ELR (cell line): ENCODE measurements at places on chromosomes 1 and 21.

- peak; percentile 47 for DNase-seq
Measured at GRCh38 chr1:29607236-29607635, 370.9 kb downstream of the PTPRU start.

- DNase-seq, result no peak
Measured at GRCh38 chr1:165395478-165395877, 39.0 kb upstream of the LMX1A start.

DNA sequence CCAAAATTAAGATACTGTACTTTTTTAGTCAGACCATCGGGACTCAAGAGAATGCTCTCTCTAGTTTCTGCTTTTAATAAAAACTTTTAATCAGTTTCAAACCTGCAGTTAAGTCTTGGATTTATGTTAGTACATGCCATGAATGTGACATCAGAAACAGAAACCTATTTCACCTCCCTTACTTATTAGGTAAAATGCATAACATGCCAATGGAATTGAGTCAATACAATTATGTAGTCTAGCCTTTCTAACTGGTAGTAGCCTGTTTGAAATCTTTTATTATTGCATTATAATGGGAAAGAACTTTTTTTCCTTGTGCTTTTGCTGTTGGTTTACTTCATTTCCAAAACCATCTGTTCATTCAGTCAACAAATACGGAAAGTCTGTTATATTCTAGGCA, 4.8 kb downstream of the PHACTR4 start:
- DNase-seq, result peak; percentile 32

- no peak for DNase-seq
Measured at GRCh38 chr1:23798662-23799142, 1.9 kb downstream of the GALE start.

DNA sequence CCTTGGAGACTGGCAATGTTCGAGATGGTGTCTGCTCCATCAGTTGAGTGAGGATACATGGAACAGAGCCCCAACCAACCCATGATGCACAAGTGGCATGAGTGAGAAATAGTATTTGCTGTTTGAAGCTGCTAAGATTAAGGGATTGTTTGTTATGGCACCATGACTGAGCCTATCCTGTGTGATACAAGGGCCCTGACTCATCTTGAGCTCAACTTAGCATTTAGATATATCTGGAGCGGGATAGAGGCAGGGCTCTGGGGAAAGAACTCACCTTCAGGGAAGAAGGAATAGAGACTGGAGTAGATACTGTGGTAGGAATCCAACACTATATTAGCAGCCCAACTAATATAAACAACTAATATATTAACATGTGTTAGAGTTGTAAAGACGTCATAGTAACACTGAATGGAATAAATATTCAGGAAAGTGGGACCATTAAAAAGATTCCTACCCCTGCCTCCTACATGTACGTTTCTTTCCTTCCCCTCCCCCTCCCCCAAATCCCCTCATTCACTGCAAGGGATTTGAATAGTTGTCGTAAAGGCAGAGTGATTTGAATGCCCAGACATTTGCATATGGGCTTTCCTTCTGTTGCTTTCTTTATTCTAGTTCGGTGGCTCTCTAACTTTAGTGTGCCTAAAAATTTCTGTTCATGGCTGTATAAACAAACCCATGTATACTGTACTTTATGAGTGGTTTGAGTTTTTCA, 106.6 kb upstream of the POU3F1 start:
- no peak for DNase-seq

GRCh38 chr1:18463984-18464664, 16.6 kb upstream of the KLHDC7A start:
- DNase-seq, result no peak

- no peak for DNase-seq
Measured at GRCh38 chr1:56374026-56374974, 205.1 kb downstream of the PLPP3 start.

GRCh38 chr1:6646499-6647148, 22.0 kb downstream of the THAP3 start:
- DNase-seq, result peak; percentile 62

DNA sequence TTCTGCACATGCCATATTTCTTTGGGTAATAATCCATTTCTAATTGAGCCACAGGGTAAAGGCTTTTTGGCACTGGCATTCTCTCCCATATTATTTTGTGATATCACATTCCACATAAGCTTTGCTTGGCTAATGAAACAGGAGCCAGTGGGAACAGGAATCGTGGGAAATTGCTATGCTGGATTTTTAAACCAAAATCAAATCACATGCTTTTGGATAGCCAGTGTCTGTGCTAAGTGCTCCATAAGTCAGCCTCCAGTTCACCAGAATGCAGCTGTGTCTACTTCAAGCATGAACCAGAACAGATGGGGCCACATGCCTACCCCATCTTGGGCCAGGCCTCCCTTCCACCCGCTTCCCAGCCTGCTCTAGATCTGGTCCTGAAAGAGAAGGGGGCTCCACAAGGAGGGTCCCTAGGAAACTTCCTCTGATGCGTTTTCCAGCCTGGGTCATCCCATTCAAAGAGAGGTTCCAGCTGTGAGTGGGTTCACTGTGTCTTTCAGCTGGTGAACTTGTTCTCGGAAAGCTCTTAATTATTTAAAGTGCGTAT, 131.2 kb upstream of the COA6 start:
- DNase-seq, result no peak

DNA sequence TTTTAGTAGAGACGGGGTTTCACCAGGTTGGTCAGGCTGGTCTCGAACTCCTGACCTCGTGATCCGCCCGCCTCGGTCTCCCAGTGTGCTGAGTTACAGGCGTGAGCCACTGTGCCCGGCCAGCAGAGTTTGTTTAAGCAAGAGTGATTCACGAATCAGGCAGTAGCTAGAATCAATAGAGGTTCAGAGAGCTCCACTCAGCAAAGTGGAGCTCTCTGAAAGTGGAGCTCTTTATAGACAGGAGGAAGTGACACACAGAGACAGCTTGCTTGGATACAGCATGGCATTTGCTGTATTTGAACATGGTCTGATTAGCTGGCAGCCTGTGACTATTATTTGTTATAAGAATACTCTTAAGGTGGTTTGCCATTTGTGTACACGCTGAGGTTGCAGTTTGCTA, 27.1 kb upstream of the CD34 start:
- peak; percentile 79 for DNase-seq

GRCh38 chr1:102851616-102852015, 256.7 kb downstream of the COL11A1 start:
- DNase-seq, result no peak

GRCh38 chr1:109493805-109494539, at the start of gene CYB561D1:
TSS of gene CYB561D1 (plus strand) at chr1:109494094. CDS start at chr1:109494140, 46 bp downstream.
- peak; percentile 86 for DNase-seq

DNA sequence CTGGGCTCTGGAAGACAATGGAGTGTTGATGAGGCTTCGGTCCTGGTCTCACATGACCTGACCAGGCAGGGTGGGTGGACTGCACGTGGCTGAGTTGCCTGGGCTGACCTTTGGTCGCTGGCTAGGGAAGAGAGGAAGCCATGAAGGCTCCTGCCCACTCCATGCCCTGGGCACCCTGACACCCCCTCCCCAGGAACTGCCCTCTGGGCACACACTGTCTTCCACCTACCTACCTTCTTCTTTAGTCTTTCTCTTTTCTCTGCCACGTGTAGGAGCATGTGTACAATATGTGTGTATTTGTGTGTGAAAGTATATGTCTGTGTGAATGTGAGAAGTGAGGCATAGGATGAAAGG, 15.1 kb downstream of the POU3F1 start:
- no peak for DNase-seq

DNA sequence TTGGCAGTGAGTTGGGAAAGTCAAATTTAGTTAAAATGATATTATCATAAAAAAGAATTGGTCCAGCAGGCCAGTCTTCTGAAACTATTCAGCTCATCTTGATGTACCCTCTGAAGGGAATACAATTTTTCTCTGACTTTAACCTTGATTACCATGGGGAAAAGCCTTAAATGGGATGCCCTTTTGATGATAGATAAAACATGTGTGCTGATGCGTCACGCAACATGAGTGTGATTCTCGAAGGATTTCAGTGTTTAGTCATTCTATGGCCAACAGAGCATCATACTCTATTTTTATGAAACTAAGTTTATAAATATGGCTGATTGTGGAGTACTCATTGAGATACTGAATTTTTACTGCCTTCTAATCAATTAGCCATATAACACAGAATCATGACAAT, 171.5 kb downstream of the ZNF281 start:
- DNase-seq, result no peak

DNA sequence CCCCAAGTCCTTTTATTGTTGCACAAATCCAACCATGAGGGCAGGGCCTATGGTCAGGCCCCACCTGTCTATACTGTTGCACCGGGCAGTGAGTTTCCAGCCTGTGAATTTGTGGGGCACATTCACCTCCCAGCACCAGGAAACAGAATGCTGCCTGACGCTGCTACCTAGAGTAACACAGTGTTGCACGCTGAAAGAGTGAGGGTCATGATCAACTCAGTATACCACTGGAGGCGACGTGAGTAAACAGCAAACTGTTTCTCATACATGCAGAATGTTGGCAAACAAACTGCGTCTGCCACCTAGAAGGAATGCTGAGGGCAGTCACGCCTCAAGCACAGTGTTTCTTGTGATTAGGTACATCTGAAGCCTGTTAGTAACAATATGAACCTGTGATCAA, 13.4 kb upstream of the LRRC47 start:
- DNase-seq, result no peak

GRCh38 chr1:213526306-213526705, 461.5 kb upstream of the PROX1 start:
- no peak for DNase-seq

GRCh38 chr1:111127923-111128643, 11.8 kb downstream of the DRAM2 start:
- no peak for DNase-seq

DNA sequence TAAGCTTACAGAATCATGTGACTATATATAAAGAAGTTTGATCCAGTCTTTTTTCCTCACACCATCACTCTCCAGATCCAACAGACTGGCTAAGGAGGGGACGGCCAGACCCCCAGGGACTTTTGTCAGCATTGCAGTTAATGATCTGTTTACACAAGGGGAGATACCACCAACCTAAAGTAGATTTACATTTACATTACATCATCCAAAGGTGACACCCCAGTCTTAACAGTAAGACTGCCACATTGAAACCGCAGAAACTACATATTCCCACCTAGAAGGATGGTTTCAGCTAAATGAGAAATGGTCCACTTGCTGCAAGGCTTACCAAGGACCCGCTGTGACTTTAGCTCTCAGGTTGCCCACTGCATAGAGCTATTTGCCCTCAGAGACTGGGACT, 3.4 kb downstream of the RCAN1 start:
- no peak for DNase-seq

DNA sequence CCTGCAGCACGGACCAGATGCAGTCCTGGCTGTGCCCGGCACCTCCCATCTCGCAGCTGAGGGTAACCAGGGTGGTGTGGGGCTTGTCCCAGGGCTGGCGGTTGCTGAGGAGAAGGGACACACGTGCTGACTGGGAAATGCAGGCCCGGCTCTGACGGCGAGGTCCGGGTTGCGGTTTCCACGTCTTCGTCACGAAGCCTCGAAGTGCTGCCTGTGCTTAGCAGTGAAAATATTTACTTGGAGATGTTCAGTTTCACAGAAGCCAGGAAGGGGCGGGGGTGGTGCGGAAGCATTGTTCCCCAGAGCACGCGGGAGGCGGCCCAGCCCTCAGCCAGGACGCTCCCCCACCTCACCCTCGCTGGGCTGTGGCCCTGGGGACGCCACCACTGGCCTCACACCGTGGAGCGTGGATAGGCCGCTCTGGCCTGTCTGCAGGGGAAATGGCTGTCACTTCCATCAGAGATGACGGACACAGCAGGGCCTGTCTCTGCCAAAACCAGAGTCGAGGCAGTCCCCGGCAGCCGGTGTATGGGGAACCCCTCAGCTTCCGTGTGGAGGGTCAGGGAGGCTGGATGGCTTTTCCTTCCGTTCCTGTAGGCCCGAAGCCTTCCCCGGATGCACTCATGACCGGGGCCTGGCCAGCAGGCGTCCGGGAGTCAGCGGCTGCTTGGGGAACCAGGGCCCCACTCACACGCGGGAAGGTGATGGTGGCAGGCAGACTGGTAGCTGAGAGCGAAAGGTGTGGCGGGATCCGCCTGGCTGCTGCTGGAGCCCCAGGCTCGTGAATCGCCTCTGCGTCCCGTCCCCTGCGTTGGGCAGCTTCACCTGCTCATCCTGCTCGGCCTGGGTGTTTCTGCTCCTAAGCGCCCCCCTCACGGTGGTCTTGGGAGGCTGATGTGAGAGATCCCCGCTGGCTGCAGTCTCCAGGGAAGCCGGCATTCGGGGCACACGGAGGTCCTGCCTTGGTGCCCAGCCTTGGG, 14.7 kb upstream of the POFUT2 start:
- DNase-seq, result no peak

DNA sequence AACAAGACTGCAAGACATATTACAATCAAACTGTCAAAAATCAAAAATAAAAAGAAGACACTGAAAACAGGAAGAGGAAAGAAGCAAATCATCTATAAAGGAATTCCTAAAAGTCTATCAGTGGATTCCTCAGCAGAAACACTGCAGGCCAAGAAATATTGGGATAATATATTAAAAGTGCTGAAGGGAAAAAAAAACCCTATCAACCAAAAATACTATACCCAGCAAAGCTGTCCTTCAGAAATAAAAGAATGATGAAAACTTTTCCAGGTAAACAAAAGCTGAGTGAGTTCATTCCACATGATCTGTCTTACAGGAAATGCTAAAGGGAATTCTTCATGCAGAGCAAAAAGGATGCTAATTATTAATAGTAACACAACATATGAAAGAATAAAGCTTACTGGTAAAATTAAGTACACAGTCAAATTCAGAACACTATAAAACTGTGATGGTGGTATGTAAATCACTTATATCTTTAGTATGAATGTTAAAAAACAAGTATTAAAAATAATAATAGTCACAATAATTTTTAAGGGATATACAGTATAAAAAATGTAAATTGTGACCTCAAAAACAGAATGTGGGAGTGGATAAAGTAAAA, 12.9 kb upstream of the ACP6 start:
- no peak for DNase-seq

DNA sequence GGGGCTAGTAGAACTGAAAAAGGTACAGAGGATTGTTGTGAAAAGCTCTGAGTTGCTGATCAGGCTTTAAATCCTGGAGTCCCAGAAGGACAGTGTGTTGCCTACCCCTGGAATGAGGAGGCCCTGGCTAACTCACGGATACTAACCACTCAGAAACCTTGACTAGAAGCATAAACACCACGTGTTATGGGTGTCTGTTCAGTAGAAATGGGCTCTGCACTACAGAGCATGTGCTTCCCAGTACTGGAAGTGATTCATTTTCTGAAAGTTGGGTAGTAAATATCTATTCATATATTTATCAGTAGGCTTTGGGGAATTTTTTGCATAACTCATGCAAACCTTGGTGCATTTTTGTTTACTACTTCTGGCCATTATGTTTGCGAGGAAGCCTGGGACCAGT, 15.1 kb upstream of the CLCA1 start:
- DNase-seq, result no peak

GRCh38 chr1:61253912-61254633, 171.7 kb downstream of the NFIA start:
- DNase-seq, result no peak

- no peak for DNase-seq
Measured at GRCh38 chr1:151048645-151049032, 1.1 kb downstream of the C1orf56 start.
